Cerebellar nuclear complex (tissue), 1 donor: ENCODE measurements at places on chromosomes 2 and 18.

GRCh38 chr2:236940916-236941520 lies 144.7 kb upstream of the COPS8 start:
- no peak for DNase-seq

DNA sequence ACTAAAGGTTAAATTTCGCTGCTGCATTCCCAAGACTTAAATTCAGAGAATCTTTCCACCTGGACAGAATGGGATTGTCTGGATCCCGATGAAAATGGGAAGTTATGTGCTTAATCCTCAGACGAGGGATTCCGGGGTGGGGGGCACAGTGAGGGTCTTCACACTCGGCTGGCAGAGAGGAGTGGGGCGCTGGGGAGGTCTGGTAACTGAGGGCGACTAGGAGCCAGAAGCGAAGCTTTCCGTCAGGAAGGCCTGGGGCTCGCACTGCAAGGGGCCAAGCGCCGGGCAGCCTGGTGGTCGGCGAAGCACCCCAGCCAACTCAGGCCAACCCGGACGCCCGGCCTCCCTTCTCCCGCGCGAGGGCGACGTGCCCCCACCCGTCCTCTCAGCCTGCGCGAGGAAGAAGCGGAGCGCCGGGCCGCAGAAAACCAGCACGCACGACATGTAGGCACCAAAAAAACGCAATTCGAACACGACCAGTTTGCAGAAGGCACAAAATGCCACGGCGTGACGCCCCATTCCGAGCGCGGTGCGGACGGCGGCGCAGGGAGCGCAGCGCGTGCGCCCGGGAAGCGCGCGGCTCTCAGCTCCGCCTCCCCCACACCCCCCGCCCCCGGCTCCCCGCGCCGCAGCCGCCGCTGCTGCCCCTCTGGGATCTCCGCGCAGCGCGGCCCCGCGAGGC lies 188.1 kb downstream of the ZEB2 start:
- peak; percentile 47 for DNase-seq

DNA sequence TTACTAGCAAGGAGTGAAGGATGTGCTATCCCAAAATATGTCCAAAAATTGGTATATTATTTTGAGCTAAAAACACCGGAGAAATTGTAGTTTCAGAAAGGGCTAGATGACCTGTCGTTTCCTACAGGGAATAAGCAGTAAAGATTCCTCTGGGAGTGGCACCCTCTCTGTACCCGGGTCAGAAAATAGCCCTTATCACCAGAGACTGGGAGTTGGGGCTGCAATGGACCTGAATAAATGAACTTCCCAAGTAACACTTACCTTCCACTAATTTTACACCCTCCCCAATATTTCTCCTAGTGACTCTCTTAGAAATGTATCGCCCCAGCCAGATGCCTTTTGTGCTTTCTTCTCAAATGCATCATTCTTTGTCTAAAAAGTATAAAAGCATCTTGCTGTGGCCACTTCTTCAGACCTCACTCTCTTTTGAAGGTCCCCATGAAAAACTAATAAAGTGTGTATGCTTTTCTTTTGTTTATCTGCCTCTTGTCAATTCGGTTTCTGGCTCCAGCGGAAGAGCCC lies 734 bp upstream of the RMC1 start:
- no peak for DNase-seq

- no peak for DNase-seq
These were observed 110.9 kb upstream of the RMP24 start for GRCh38 chr18:35861367-35862118.

GRCh38 chr2:168030862-168031624 lies 216.4 kb downstream of the STK39 start:
- no peak for DNase-seq

- no peak for DNase-seq
These were observed 27.5 kb upstream of the SLC66A3 start for GRCh38 chr2:11127761-11128160.

GRCh38 chr2:138846216-138846821 lies 66.1 kb upstream of the NXPH2 start:
- no peak for DNase-seq

- peak; percentile 29 for DNase-seq
These were observed 456 bp downstream of the LRP1B start for GRCh38 chr2:142130111-142131009.
